Endodermal cell (in vitro differentiated cells): ENCODE measurements at places on chromosomes 2 and 18.

DNA sequence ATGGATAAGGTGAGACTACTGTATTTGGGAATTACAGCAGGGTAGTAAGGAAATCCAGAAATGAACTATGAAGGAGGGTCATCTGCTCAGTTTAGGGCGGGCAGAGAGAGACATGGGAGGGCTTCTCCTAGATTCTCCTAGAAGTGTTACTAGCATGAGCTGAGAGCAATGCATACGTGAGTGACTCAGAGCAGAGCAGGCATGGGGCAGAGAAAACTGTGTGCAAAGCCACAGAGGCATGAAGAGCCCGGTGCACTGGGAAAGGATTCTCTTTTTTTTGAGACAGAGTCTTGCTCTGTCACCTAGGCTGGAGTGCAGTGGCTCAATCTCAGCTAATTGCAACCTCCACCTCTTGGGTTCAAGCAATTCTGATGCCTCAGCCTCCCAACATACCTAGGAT lies 116.2 kb downstream of the SOCS6 start:
- no peaks in the 10 kb centered on the region for H3K36me3 ChIP-seq
- H3K4me1 ChIP-seq: no peaks in the 10 kb centered on the region
- H3K4me3 ChIP-seq: no peak overlapping the region
- H3K27ac ChIP-seq: no peak overlapping the region

GRCh38 chr18:8011906-8012305 lies 444.8 kb downstream of the PTPRM start:
- H3K36me3 ChIP-seq: peaks cover 4% of the 10 kb centered on the region
- no peak overlapping the region for H3K27ac ChIP-seq
- H3K27me3 ChIP-seq: no peaks in the 10 kb centered on the region
- no peaks in the 10 kb centered on the region for H3K4me1 ChIP-seq
- no peak overlapping the region for H3K4me3 ChIP-seq
- peak; percentile 69 for DNase-seq

GRCh38 chr18:681985-682384 lies 24.5 kb downstream of the TYMS start:
- no peak for DNase-seq
- no peaks in the 10 kb centered on the region for H3K27me3 ChIP-seq
- peaks cover 37% of the 10 kb centered on the region for H3K36me3 ChIP-seq
- H3K4me3 ChIP-seq: no peak overlapping the region

- DNase-seq: peak; percentile 48
- H3K4me3 ChIP-seq: no peak overlapping the region
- H3K27me3 ChIP-seq: no peaks in the 10 kb centered on the region
- no peaks in the 10 kb centered on the region for H3K36me3 ChIP-seq
- H3K27ac ChIP-seq: no peak overlapping the region
- H3K4me1 ChIP-seq: no peaks in the 10 kb centered on the region
These were observed 19.7 kb upstream of the GLI2 start for GRCh38 chr2:120715941-120716340.

- no peak for DNase-seq
- H3K4me1 ChIP-seq: no peaks in the 10 kb centered on the region
These were observed 53.4 kb downstream of the THADA start for GRCh38 chr2:43542285-43542933.

DNA sequence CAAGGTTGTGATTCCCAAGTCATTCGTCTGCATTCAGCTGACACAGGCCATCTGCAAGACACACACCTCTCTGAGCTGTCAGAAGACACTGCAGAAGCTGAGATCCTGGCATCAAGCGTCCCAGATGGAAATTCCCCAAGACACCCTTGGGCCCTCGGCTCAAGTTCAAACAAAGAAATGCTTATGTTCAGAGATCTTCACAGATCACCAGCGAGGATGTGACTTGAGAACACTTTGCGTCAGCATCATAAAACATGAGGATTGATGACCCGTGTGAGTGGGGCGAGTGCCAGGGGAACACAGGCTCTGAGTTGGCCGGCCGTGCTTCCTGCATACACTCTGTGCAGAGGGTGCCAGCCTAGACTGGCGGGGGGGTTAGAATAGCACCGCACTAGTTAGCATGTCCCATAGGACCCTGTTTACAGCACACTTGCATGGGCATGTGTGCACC lies 36.8 kb downstream of the KCNIP3 start:
- H3K36me3 ChIP-seq: no peaks in the 10 kb centered on the region
- no peaks in the 10 kb centered on the region for H3K4me1 ChIP-seq
- H3K27me3 ChIP-seq: no peaks in the 10 kb centered on the region
- no peak overlapping the region for H3K27ac ChIP-seq

- no peaks in the 10 kb centered on the region for H3K4me1 ChIP-seq
- H3K4me3 ChIP-seq: no peak overlapping the region
- H3K27me3 ChIP-seq: no peaks in the 10 kb centered on the region
- no peaks in the 10 kb centered on the region for H3K36me3 ChIP-seq
- H3K27ac ChIP-seq: no peak overlapping the region
- DNase-seq: no peak
These were observed 93.3 kb downstream of the RNF144A start for GRCh38 chr2:7010391-7011054.

DNA sequence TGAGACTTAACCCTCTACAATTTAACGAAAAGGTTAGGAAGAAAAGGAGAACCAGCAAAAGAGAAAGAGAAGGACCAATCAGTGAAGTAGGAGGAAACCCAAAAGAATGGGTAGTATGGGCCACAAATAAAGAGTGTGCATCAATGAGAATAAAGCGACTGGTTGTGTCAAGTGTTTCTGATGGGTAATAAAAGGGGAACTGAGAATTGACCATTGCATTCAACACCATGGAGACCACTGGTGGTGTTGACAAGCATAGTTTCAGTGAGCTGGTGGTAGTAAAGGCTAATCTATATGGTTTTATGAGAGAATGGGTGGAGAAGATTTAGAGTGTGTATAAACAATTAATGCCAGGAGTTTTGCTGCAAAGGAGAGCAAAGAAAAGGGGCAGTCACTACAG lies 75.4 kb downstream of the CSRNP3 start:
- no peaks in the 10 kb centered on the region for H3K27me3 ChIP-seq
- no peak for DNase-seq
- H3K4me1 ChIP-seq: no peaks in the 10 kb centered on the region
- H3K36me3 ChIP-seq: no peaks in the 10 kb centered on the region

GRCh38 chr2:180368881-180369280 lies 361.8 kb upstream of the CWC22 start:
- H3K27ac ChIP-seq: no peak overlapping the region
- H3K36me3 ChIP-seq: no peaks in the 10 kb centered on the region
- DNase-seq: no peak
- no peak overlapping the region for H3K4me3 ChIP-seq

DNA sequence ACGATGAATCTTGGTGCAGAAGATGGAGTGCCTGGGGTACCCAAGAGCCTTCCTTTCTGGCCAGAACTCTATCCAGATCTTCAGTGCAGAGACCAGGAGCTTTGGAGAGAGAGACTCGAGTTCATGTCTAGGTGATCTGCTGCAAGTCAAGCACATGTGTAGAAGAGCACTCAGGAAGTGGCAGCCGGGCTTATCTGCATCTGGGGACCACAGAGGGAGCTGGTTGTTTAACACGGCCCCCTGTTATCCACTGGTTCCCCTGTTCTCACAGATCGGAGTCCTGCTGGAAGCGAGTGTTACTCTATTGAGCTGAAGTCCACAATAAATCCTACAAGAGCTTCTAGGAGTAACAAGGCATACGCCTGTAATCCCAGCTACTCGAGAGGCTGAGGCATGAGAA lies 128.3 kb downstream of the ACOXL start:
- no peak for DNase-seq
- H3K27ac ChIP-seq: no peak overlapping the region
- no peaks in the 10 kb centered on the region for H3K36me3 ChIP-seq
- H3K27me3 ChIP-seq: no peaks in the 10 kb centered on the region
- H3K4me3 ChIP-seq: no peak overlapping the region

DNA sequence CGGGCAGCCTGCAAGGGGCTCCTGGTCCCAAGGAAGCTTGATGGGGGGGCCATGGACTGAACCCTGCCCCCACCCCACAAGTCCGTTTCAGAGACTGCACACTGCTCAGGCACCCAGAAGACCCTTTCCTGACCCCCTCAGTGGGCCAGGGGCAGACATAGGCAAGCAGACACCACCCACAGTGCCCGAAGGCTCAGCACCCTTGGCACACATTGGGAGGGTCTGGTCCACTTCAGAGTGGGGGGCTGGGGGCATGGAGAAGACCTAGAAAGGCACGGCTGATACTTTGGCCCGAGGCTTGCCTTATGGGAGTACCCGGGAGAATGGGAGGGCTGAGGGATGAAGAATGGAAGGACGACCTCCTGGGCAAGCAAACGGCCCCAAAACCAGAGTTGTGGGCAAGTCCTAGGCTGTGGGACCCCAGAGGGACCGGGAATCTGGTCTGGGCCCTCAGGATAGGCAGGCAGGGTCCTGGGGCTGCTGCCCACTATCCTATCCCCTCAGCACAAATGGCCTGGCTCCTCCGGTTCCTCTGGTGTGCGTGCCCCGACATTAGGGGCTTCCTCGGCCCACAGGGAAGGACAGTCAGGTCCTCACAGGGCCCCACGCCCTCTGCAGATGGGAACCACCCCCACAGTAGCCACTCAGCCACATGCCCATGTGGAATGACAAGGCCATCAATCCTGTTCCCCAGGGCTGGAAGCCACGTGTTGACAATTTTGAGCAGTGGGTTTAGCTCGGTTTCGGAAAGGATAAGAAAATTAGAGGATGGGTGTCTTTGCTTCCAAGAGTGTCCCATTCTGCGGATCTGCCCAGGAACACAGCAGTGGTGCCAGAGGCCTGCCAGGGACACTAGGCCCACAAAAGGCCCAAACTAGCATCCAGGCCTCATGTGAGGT lies 15.0 kb upstream of the GPC1 start:
- H3K27me3 ChIP-seq: no peaks in the 10 kb centered on the region
- no peak overlapping the region for H3K27ac ChIP-seq
- no peaks in the 10 kb centered on the region for H3K36me3 ChIP-seq
- no peaks in the 10 kb centered on the region for H3K4me1 ChIP-seq
- DNase-seq: peak; percentile 19

GRCh38 chr2:156592809-156593593 lies 156.8 kb downstream of the GPD2 start:
- no peaks in the 10 kb centered on the region for H3K27me3 ChIP-seq
- H3K4me1 ChIP-seq: peaks cover 15% of the 10 kb centered on the region
- no peak overlapping the region for H3K27ac ChIP-seq
- no peaks in the 10 kb centered on the region for H3K36me3 ChIP-seq
- DNase-seq: peak; percentile 73
- no peak overlapping the region for H3K4me3 ChIP-seq

DNA sequence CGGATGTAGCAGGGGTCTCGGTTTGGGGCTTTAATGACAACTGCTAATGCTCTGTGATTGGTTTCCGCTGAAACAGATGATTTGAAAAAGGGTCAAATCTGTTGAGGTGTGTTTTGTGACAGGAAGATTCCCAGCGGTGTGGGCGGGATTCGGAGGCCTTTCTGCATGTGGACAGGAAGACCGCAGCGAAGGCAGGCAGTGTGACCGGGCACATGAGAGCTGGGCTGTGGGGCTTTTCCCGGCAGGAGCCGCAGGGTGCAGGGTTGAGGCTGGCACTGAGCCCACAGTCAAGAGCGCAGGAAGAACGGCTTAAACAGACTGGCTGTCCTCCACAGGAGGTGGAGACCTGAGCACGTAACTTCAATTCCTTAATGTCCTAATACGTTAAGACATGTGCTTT lies 180.0 kb upstream of the TPO start:
- no peaks in the 10 kb centered on the region for H3K36me3 ChIP-seq
- no peak for DNase-seq
- no peaks in the 10 kb centered on the region for H3K4me1 ChIP-seq
- no peaks in the 10 kb centered on the region for H3K27me3 ChIP-seq

- no peaks in the 10 kb centered on the region for H3K4me1 ChIP-seq
- H3K27ac ChIP-seq: no peak overlapping the region
- no peak overlapping the region for H3K4me3 ChIP-seq
- DNase-seq: no peak
- no peaks in the 10 kb centered on the region for H3K36me3 ChIP-seq
These were observed 103.7 kb downstream of the BIN1 start for GRCh38 chr2:127003070-127003800.

DNA sequence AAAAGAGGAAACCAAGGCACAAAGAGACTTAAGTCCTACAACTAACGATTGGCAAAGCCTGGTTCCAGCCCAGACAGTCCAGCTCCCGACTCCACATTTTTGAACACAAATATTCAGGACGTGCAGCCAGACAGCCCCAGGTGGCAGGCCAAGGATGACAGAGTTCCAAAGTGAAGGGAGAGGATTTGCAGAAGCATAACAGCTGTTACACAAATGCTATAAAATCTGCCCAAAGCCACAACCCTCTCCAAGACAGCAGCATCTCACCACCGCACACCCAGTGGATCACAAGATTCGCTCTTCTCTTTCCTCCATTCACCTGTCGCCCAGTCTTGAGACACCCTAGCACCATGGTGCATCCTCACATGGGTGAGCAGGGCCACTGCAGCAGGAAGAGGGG lies 227.1 kb upstream of the ID2 start:
- H3K27ac ChIP-seq: no peak overlapping the region
- peaks cover 4% of the 10 kb centered on the region for H3K4me1 ChIP-seq
- no peaks in the 10 kb centered on the region for H3K36me3 ChIP-seq
- no peak overlapping the region for H3K4me3 ChIP-seq
- no peaks in the 10 kb centered on the region for H3K27me3 ChIP-seq
- no peak for DNase-seq

DNA sequence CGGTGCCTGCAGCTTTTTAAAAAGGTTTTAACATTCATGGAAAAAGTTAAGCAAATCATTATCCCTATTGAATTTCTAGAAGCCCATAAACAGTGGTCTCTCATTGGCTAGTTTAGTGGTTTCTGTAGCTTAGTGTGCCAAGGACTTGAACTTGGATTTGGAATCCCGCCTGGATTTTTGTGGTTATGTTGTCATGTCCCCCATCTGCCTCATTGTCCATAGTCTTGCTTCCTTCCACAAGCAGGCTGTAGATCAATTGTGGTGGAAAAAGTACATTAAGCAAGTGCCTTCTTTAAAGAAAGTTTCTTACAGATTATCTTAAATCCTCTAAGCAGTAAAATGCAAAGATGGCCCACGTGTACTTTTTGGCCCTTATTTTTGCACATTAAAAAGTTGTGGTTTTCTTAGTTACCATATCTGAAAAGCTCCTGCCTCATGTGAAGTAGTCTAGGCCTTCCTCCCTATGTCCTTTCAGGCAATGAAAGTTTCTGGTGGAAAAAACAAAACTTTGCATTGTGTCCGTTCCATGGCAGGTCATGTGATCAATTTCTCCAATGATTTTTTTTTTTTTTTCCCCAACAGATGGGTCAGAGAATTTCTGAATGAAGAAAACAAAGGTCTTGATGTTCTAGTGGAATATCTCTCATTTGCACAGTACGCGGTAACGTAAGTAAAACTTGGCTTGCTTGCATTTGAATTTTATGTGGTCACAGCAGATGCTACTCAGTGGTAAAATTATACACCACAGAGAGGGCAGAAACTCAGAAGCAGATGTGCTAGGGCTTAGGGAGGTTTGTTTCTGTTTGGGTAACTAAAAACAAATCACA lies 158.9 kb downstream of the PRPF40A start:
- H3K4me3 ChIP-seq: no peak overlapping the region
- peaks cover 36% of the 10 kb centered on the region for H3K36me3 ChIP-seq
- DNase-seq: no peak

DNA sequence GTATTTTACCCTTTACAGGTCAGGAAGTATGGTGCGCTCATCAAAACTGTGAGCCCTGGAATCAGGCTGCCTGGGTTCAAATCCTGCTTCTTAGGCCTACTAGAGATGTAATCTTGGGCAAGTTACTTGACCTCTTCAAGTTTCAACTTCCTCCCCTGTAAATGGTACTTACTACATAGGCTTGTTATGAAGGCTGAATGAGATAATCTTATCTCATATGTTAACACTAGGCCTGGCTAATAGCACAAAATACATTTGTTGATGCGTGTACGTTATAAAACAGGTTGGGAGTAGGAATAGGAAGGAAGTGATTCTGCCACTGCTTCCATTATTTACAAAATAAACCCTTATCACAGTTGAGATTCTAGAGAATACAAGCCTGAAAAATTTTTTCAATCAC lies 1.7 kb upstream of the RFTN2 start:
- no peak for DNase-seq
- H3K4me3 ChIP-seq: no peak overlapping the region
- no peaks in the 10 kb centered on the region for H3K27me3 ChIP-seq
